ENCODE measurements at places on chromosomes 7 and 10.

DNA sequence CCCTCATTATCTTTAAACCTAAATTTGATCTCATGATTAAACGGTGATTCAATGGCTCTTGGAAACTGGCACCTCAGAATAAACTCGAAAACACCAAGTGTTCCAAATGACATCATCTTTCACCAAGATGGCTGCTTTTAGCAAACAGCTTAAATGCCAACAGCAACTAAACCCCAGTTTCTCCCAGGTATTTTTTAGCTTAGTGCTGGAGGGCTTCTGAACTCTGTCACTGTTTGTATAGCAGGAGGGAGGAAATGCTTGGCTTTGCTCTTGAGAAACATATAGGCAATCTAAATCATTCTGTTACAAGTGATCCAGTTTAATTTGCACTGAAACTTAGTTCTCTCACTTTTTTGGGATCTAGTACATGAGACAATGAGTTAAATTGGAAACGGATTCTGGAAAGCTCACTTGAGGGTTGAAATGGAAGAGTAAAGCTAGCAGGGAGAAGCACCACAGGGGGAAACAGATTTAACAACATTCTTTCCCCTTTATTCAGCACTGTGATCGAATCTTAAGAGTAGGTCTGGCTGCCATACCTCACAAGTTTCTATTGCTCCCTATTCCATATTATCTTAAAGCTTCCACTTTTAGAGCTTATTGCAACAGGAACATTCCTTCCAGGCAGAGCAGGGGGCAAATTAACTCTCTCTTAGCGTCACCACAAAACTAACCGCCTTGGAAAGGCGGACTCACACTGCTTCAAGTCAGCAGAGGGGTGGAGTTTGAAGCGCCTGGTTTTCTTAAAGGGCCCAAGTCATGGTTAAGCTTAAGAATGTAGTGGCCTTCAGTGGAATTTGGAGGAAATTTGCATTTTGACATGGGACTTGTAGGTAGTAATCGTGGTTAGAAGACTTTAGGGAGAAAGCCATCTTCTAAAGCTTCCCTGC lies 1.8 kb upstream of the CCDC6 start:
- peak; percentile 81 for DNase-seq

- no peak for DNase-seq
Measured at GRCh38 chr10:72831696-72832409, 61.7 kb upstream of the OIT3 start.

- no peak for DNase-seq
Measured at GRCh38 chr7:25068502-25069213, 56.4 kb downstream of the CYCS start.

GRCh38 chr7:36224934-36225858 lies 72.1 kb downstream of the EEPD1 start:
- no peak for DNase-seq

GRCh38 chr10:69459893-69460575 lies 8.8 kb downstream of the TSPAN15 start:
- no peak for DNase-seq

DNA sequence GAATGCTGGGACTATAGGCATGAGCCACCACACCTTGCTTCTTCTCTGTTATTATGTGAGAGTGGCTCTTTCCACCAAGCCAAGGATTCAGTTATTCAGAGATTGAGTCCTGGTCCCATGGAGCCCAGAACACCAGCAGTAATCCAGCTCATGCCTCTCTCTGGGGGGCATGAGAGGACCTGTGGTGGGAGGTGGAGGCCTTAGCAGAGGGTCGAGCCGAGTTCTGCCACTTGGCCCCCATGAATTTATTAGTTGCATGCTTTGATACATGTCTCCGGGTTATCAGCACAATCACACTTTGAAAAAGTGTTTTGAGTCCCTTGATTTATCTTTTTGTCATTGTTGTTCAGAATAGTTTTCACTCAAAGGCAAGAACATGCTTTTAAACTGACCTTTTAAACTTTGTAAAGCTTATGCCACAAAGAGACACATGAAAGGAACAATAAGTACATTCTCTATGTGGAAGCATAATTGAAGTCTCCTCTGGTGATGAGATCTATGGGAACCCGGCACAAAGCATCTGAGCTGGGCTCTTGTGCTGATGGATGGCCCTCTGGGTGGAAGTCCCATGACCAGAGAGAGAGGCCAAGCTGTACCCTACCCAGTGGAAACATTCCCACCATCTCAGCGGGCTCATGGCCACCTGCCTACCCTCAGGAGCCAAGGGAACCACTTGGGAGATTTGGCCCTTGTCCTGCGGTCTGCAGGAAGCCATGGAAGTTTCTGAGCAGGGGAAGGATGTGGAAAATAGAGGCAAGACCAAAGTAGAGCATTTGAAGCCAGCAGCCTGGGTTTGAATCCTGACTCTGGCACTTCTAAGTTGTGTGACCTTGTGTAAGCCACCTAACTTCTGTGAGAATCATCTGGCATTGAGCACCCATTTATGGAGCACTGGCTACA lies 53.9 kb downstream of the MINDY4 start:
- DNase-seq, result no peak

DNA sequence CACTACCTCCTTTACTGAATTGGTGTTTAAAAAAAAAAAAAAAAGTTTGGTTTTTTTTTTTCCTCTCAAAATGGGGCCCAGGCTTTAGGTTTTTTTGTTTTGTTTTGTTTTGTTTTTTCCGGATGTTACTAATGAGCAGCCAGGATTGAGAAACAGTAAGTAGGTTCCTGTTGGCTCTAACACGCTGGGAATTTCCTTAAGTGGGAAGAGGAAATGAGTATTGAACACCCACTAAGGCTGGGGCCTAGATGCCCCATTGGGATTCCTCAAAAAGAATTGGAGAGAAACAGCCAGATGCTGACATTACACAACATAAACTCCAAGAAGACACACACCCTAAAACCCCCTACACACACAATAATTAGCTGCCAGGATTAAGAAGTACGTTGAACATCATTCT lies 102.2 kb upstream of the NANOS1 start:
- no peak for DNase-seq

DNA sequence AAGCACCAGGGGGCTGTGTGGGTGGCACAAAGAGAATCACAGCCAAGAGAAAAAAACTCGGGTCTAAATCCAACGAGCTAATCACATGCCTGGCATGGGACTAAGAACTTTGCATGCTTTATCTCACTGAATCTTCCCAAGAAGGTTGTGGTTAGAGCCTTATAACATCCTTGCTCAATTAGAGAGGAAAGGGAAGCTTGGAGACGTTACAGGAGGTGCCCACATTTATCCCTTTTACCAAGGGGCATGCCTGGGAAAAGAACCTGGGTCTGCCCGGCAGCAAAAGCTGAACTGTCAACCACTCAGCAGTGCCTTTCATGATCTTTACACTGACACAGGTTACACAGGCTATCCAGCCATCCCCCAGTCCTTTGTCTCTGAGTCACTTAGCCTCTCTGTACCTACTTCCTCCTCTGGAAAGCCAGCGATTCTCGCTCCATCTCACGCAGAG lies 190.1 kb downstream of the PRPF18 start:
- no peak for DNase-seq

GRCh38 chr10:70967591-70968587 lies 79.5 kb upstream of the PCBD1 start:
- DNase-seq, result no peak

GRCh38 chr7:137977173-137977572 lies 24.7 kb downstream of the CREB3L2 start:
- DNase-seq, result no peak

DNA sequence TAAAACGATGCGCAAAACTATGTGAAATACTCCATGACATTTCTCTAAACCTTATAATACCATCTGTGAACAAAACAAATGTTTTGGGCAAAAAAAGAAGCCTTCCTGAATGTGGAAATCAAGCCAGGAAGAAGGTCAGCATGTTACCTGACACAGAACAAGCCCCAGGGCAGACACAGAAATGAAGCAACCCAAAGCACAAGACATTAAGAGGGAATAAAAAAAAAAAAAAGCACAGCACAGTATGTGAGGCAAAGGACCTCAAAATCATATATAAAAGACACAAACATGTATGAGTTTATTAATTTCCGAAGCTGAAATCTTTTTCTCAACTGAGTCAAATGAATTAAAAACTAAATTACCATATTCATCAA lies 161.8 kb downstream of the SKIDA1 start:
- DNase-seq, result no peak

DNA sequence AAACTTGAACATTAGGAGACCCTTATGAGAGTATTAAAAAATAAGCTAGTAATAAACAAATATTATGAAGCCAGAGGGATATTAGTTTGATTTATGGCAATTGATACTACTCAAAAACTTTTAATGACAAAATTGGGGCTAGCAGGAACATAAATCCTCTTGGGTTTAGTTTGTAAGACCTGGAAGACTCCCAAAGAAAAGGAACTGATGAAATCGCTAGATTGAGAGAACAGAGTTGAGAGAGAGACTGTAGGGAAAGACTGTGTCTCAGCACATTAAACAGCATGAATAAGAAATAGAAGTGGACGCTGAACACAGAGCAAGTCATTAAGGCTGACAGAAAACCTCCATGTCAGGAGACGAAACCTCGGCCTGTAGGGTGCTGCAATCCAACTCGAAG lies 56.4 kb downstream of the ICA1 start:
- no peak for DNase-seq

- DNase-seq, result no peak
Measured at GRCh38 chr10:93131986-93132385, 58.3 kb downstream of the CYP26A1 start.

DNA sequence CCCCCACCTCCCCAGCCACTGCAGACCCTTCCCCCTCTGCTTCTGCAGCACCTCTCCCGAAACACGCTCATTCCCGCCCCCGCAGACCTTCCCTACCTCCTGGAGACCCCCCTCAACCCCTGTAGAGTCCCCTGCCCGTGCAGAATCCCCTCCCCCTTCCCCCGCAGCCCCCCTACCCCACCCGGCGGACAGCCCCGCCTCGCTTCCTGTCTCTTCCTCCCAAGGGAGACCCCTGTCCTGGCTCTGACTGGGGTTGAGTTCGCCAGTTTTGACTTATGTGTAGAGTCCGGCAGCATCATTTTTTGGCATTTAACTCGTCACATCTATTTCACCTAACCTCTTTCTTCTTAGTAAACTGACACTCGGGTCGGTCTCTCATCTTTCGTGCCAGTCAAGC lies 54.0 kb downstream of the ALOX5 start:
- DNase-seq, result no peak

GRCh38 chr7:150431839-150432658 lies 18.4 kb upstream of the GIMAP8 start:
- DNase-seq, result no peak

DNA sequence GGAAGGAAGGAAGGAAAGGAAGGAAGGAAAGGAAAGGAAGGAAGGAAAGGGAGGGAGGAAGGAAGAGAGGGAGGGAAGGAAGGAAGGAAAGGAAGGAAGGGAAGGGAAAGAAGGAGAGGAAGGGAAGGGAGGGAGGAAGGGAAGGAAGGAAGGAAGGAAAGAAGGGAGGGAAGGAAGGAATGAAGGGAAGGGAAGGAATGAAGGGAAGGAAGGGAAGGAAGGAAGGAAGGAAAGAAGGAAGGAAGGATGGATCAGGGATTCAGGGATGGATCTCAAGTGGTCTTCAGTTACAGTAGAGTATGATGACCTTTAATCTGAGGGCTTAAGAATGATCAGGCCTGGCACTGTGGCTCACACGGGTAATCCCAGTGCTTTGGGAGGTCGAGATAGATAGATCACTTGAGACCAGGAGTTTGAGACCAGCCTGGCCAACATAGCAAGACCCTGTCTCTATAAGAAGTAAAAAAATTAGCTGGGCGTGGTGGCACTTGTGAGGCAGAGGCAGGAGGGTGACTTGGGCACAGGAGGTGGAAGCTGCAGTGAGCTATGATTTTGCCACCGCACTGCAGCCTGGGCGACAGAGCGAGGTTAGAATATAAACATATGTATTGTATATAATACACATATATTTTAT lies 760 bp upstream of the FOXK1 start:
- DNase-seq, result no peak

GRCh38 chr7:48089046-48090003 lies at the start of gene UPP1:
UPP1 (plus strand) TSS chr7:48089265; CDS start chr7:48094784, 5,519 bp downstream.
- peak; percentile 98 for DNase-seq

- no peak for DNase-seq
Measured at GRCh38 chr7:7157177-7157886, 25.0 kb upstream of the C1GALT1 start.

DNA sequence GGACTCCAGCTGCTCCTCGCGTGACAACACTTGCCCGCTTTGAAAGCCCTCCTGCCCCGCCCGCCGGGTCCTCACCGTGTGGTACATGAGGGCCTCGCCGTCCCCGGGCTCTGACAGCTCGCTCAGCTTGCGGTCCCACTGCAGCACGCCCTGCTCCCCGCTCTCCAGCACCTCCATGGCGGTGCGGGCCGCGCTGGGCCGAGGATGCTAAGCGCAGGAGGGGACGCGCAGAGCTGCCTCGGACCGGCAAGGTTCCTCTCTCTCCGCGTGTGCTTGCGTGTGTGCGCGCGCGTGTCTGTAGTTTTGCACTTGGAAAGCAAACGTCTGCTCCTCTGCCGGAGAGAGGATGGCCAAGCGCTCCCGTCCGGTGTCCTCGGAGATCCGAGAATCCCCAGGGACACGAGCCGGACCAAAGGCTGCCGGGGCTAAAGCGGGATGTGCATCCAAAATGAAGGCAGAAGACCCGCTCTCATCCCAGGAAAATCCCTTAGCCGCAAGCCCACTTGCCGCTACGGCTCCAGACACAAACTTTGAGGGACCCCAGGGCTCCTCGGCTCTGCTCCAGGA lies at the start of gene CREB3L2:
Gene CREB3L2, minus strand, starts transcription at position 558 of the 567 bp plus-strand sequence. Its CDS starts 381 bp downstream, at position 177.
- DNase-seq, result peak; percentile 83

- DNase-seq, result no peak
Measured at GRCh38 chr7:33742999-33743587, 162.2 kb upstream of the BMPER start.

GRCh38 chr7:116538138-116538537 lies 13.3 kb downstream of the CAV1 start:
- no peak for DNase-seq

GRCh38 chr7:22183522-22184280 lies 173.3 kb downstream of the RAPGEF5 start:
- DNase-seq, result no peak

DNA sequence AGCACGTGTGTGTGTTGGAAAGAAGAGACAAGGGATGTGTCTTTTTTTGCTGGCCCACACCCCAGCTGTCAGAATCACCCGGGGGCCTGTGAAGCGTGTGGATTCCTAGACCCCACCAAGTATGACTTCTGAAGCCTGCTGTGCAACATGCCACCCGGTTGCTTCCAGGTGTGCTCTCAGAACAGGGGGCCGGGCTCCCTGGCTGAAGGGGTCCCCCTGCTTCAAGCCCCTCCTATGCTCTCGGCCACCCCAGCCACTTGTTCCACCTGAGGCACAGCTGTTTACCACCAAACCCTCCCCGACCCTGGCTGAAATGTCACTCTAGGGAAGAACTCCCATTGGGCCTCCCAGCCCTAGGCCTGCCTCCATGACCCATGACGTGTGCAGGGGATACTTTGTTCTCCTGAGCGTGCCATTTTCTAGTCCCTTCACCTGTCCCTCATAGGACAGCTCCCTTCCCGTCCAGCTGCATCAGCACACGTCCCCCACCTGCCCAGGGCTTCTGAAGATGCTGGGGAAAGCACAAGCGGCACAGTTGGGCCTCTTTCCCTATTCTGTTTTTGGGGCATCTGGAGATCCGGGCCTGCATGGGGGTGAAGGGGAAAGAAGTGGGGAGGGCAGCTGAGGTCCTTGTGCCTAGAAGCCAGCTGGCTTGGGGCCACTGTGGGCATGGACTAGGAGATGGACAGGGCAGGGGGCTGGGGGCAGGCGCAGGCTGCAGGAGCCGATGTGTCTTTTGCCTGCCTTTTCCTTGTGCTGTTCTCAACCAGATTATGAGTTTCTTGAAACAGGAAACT lies 33.3 kb downstream of the CRHR2 start:
- no peak for DNase-seq

Data from upper lobe of left lung (tissue), 6 donors.